ENCODE measurements at places on chromosomes 4 and X. TPM values are rescaled to one million over a fixed set of nuclear protein-coding genes. Genes with fewer than 3 reads are reported as not detected.

PCDH10 gene
- 0.94 TPM for total RNA-seq

HERC5 gene
- total RNA-seq: 2.3 TPM

PTPN13 gene
- total RNA-seq: 6.2 TPM

ANOS1 gene
- 3.6 TPM for total RNA-seq

DNA sequence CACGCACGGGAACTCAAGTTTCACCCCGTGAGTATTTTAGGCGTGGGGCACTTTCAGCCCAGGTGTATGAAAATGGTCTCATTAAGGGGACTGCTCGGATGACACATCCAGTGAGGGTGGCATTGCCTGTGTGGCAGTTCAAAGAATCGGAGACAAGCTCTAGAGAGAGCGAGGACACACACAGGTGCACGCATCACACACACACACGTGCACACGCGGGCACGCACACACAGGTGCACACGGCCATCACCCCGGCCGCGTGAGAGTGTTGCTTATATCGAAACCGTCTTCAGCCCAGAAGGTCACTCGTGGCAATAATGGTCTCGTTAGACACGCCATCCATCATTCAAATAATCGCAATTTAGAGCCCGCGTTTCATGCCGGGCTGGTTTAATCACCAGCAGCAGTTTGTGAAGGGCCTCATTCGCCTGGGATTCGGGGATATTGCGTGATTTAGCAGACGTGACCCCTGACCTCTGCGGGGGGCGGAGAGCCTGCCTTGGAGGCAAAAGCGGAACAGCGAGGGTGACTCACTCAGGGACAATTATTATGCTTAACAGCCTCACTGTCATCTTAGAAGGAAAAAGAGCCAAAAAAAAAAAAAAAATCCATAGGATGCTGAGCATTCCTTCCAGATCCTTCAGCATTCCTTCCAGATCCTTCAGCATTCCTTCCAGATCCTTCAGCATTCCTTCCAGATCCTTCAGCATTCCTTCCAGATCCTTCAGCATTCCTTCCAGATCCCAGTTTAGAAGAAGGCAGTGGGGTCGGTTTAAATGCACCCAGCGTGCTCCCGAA, 89.4 kb upstream of the PPP2R3B start:
- DNase-seq: no peak

DNA sequence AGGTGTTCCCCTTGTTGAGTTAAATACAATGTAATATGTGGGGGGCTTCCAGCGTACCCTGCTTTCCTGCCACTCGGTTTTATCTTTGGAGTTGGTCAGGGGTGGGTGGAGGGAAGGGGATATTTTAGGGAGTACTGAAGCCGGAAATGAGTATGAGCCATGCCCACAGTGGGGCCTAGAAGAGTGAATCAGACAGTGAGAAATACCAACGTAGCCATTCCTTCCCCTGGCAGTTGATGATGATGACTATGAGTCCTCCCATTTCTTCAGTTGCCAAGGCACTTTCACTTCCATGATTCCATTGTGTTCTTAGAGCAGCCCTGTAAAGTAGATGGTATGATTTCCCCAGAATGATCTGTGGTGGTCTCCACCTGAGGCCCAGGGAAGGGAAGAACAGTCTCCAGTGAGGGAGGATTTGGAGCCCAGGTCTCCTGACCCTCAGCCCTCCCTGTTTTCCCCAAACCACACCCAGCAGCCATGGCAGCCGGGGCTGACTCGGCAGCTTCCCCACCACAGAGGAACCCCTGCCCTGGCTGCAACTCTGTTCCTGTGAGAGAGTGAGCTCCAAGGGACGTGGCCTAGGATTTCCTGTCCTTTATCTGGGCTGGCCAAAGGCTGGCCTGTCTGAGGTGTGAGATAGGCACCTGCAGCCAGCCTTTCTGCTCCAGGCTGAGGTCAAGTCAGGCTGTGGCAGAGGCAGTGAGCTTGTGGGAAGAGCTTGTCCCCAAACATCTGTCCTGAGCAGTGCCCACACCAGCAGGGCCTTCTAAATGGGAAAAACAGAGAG, 52.7 kb downstream of the STARD8 start:
- no peak for DNase-seq

DNA sequence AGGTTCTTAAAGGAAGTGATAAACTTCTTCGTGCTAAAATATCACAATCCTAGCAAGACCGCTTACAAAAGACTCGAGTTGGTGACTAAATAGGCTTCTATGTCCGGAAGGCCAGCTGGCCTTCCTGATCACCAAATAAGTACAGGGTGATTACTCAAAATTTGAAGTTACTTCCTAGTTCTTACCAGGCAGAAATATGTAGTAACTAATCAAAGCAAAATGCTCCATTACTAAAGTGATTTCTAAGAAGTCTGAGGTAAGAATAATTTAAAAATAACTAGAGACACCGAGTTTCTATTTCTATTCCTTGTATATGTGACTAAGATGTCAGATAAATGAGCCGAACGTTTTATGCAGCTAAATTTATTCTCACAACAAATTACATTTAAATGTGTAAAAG, 62.2 kb downstream of the NSUN7 start:
- DNase-seq: no peak

- DNase-seq: no peak
These were observed 345.3 kb upstream of the LCORL start for GRCh38 chr4:18366892-18367291.

GRCh38 chr4:81620442-81620841, 148.7 kb upstream of the RASGEF1B start:
- DNase-seq: no peak

DNA sequence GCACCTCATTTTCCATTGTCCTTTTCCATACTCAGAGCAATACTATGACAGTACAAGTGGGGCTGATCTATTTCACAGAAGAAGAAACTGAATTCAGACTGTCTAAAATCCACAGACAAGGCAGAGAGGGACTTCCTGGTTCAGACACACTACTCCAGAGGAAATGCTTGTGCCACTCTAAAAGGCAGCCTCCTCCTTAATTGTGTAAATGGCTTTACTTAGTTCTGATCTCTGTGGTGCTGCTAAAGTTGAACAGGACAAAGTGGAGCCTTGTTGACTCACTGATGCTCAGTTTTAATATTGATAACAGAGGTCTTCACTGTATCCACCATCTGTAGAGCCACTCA, 122.4 kb downstream of the KIT start:
- DNase-seq: no peak

GRCh38 chr4:146346276-146346675, 131.9 kb downstream of the REELD1 start:
- DNase-seq: no peak

- no peak for DNase-seq
These were observed 166.2 kb upstream of the VCX3A start for GRCh38 chrX:6701085-6701484.

DNA sequence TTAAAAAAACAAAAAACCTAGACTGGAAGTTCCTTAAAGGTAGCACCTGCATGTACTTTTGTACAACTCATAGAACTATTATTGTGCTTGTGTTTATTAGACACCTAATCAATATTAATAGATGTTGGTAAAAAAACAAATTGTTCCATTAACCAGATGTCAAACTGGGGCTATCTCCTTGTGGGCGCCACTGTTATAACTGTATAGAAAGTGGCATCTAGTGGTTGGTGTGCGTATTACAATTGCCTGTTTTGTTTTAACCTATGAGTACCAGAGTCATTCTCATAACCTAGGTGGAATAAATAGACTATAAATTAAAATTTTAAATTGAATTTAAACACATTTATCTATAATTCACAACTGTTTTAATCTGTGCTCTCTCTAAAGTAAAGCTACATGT, 97.4 kb downstream of the COL4A5 start:
- no peak for DNase-seq

- no peak for DNase-seq
These were observed 58.3 kb downstream of the KCNIP4 start for GRCh38 chr4:21890231-21890630.

- no peak for DNase-seq
These were observed 244.9 kb upstream of the AGA start for GRCh38 chr4:177687117-177687516.

DNA sequence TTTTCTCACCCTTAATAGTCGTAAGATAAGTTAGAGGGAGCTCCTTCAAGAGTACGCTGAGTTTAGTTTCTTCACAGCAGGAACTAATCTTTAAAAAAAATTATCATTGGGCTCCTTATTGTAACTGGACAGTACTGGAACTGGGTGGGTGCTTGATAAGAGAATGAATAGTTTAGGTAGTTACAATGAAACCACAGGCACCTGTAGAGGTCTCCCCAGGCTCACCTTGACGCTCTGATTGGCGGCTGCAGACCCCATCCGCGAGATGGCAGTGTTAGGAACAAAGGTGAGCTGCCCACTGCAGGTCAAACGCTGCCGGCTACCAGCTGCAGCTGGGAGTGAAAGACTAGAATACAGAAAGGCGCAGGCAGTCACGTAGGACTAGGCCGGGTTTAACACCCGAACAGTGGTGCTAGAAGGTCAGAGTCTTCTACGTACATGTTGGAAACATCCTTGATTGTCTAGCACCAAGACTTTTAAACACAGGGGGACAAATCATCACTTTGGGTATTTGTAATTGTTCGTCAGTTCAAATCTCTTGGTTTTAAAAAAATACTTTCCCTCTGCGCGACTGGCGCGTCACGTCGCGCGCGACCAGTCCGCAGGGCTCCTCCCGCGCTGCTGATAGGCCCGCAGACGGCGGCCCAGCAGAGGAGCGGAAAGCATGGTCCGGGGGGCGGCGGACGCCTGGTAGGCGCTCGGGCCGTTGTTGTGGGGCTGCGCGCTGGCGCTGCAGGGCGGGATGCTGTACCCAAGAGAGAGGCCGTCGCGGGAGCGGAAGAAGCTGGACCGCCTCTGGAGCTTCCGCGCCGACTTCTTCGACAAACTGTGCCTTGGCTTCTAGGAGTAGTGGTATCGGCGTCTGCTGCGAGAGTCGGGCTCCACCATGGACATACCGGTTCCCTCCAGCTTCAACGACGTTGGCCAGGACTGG, 45.6 kb downstream of the SMARCA5 start:
- no peak for DNase-seq
